ENCODE measurements at places on chromosomes 4 and X.
A peak's percentile ranks its signal among the peaks of the same experiment; 100 is the strongest.

DNA sequence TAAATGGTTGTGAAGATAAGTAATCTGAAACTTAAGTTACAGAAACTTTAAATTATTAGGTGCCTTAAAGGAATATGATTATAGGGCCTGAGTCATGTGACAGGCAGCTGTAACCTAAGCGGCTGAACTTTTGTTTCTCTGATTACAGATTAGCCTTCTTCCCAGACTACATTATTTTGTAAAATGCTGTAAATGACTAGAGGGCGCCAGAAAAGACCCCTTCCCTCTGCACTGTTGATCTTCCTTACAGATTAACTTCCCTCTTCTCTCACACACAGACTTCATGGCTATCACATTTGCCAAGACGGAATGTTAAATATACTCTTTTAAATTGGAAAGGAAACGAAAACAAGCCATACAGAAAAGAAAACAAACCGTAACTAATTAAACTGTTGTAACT lies 96.6 kb downstream of the EVC2 start:
- no peak for DNase-seq

- DNase-seq, result peak; percentile 75
Observed at GRCh38 chr4:47221721-47222120, 190.4 kb downstream of the GABRB1 start.

DNA sequence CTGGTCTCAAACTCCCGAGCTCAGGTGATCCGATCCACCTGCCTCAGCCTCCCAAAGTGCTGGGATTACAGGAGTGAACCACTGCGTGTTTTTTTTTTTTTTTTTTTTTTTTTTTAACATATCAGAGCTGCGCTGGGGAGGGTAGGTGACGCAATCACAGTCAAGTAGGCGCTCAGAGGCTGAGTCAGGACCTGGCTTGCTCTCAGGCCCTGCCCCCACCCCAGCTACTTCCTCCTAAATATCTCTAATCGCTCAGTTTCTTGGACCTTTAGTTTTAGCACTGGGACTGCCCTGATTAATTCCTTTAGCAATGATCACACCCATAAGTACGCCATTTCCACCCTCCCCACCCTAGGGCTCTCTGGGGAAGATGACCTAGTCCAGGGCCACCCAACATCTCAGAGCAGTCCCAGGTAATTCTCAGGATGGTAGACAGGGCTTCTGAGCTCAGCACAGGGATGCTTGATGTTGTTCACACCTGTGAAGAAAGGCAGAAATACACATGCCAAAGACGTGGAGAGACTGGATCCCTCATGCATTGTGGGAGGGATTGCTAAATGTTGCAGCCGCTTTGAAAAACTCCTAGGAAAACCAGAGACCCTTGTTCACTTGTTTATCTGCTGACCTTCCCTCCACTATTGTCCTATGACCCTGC lies 50.2 kb downstream of the DDX3X start:
- peak; percentile 91 for DNase-seq

DNA sequence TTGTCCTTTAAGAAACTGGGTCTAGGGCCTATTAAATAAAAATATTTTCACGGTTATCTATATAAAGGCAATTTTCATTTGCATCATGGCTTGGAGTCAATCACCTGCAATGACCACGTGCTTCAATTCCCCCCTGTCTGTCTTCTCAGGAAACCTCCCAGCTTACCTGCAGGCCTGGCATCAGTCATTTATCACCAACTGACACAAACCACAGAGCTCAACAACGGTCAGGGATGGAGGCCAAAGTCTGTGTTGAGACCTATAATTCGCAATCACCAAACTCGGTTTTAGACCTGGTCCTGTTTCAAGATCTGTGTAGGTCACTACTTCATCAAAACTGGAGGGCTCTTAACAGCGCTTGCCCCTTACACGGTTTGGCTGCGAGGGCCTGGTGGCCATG lies 1.9 kb downstream of the SLC9A7 start:
- DNase-seq, result no peak

GRCh38 chr4:183396227-183396637 lies 48.2 kb upstream of the CDKN2AIP start:
- DNase-seq, result peak; percentile 15

- no peak for DNase-seq
Observed at GRCh38 chrX:130789793-130790192, 113.2 kb downstream of the ENOX2 start.

- no peak for DNase-seq
Observed at GRCh38 chrX:3143043-3143799, 102.0 kb downstream of the ARSF start.

- no peak for DNase-seq
Observed at GRCh38 chr4:93684571-93684970, 144.0 kb upstream of the ATOH1 start.

All from fibroblast of mammary gland (primary cell).